ENCODE measurements at places on chromosomes 2 and 18.

DNA sequence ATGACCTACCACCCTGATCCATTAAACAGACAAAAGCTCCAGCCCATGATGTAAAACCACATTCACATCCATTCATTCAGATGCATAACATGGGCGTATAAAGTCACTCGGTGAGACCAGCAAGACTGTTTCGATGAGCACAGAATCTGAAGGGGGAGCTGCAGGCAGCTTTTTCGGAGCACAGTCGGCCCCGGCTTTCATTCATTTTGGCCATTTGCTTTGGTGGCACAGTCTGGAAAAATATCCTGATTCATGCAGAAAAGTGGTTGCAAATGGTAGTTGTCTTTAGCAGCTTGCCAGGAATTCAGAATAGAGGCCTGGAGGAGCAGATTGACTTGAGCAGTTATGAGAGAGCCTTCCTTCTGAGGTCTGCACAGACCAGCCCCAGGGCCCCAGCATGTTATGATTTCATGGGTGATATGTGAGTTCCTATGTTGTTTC lies 11.2 kb downstream of the ARID5A start:
- no peak for DNase-seq

DNA sequence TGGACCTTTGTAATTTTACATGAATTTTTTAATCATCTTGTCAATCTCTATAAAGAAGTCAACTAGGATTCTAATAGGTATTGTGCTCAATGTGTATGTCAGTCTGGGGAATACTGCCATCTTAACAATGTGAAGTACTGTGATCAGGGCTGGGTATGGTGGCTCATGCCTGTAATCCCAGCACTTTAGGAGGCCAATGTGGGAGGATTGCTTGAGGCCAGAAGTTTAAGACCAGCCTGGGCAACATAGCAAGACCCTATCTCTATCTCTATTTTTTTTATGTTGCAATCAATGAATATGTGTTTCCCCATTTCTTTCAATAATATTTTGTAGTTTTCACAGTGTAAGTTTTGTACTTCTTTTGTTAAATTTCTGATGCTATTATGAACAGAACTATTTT lies 185.0 kb downstream of the DYM start:
- no peak for DNase-seq

- no peak for DNase-seq
Observed at GRCh38 chr2:28895189-28895893, 874 bp downstream of the WDR43 start.

GRCh38 chr2:3307236-3307635 lies 70.4 kb downstream of the EIPR1 start:
- DNase-seq, result no peak

GRCh38 chr2:114001937-114002336 lies 112.0 kb downstream of the ACTR3 start:
- no peak for DNase-seq

GRCh38 chr18:1965541-1965940 lies 605.8 kb downstream of the METTL4 start:
- DNase-seq, result no peak

DNA sequence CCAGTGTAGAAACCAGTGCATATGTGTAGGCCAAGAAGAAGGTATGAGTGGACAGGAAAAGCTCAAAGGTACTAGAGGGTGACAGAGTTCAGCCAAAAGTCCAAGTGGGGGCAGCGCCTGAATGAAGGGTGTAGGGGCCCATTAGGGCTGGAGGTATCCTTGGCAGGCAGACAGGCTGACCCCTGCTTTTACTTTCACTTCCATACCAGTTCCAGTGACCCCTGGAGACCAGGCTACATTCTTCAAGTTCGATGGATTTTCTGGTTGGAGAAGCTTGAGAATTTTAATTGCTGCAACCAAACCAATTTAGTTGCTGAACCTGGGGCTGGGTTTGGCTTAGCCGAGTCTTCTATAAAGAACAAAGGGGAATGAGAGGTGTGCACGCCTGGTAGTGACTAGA lies 42.3 kb upstream of the MRPL33 start:
- DNase-seq, result no peak

GRCh38 chr2:50535971-50536759 lies 495.8 kb downstream of the NRXN1 start:
- DNase-seq, result no peak

DNA sequence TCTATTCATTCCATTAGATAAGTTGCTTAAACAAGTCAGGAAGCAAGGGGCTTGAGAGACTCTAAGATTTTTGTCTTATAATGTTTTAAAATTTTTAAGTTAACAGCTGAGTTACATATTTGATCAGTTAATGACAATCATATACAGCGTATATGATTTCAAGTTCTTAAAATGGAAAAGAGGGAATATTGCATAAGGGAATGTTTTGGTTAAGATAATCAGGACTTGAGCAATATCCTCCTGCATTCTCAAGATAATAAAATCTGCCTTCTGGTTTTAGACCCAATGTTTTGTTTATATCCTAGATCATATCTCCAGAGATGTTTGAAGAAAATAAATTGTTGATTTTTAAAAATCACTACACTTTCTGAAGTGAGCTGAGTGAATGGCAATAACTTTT lies 13.4 kb upstream of the DYNC1I2 start:
- no peak for DNase-seq

- no peak for DNase-seq
Observed at GRCh38 chr2:239726631-239727181, 298.4 kb downstream of the NDUFA10 start.

DNA sequence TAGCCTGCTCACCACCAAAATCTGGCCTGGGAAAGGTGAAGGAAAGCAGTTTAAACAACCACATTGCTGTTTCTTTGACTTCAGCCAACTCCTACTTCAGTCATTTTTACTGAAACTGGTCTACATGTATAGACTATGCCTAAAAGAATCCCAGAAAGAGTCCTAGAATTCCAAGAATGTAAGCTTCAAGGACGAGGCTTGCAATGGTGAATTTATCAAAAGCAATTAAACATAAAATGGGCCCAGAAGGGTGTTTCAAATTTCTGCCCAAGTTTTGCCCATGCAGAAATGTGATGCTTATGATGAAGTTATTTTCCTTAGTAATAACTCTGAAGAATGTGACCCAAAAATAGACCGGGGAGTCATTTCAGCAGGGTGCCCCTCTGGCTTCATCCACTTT lies 16.6 kb downstream of the EN1 start:
- no peak for DNase-seq

DNA sequence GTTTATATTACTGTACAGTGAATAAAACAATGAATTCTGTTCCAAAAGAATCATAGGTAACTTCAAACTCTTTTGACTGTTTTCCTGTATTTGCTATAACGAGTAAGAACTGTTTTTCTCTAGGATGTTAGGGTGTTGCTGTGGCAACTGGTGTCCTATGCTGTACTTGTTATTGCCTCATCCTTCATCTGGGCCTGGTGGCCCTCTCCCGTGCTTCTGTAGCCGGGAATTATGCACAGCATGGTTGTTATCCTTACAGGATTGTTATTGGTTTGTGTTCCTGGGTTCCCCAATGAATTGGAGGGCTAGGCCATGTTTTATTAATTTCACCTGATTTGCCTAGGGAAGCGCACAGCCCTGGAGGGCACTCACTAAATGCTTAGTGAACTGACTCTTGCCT lies 279.2 kb downstream of the PTPRM start:
- DNase-seq, result no peak

- DNase-seq, result no peak
Observed at GRCh38 chr2:40401896-40402295, 50.0 kb downstream of the SLC8A1 start.

GRCh38 chr18:5895876-5896740 lies 786 bp upstream of the TMEM200C start:
- no peak for DNase-seq

- no peak for DNase-seq
Observed at GRCh38 chr2:131035112-131035825, 58.0 kb downstream of the FAM168B start.

GRCh38 chr2:10427618-10427949 lies 20.5 kb downstream of the ODC1 start:
- DNase-seq, result no peak

DNA sequence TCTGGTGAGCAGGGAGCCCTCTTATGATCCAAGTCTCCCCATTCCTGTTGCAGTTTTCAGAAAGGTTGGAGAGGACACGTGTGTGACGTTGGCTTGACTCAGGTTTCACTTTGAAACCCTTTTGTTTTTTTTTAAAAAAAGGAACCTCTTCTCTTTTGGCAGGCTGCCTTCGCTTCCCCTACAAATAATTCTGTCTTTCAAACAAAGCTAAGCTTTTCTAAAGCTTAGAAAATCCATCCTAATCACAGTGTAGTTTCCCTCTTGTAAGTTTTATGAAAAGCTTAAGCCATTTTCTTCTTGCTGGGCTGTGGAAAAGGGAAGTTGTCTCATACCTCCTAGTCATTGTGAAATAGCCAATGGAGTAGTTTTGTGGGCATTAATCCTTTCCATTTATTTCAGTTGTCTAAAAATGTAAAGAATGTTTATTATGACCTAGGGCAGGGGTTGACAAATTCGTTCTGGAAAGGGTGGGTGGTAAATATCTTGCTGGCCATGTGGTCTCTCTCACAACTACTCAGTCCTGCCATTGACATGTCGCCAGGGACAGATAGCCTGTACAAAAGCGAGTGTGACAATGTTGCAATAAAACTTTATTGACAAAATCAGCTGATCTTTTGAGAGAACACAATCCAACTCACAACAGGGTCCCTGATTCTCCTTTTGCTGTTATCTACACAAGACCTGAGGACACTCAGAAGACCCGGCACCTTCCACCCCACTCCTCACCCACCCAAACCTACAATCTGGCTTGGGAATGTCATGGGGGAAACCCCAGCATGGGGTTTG lies 878.8 kb downstream of the RNF144A start:
- DNase-seq, result no peak

GRCh38 chr2:47160660-47161059 lies 5.6 kb upstream of the STPG4 start:
- DNase-seq, result no peak

DNA sequence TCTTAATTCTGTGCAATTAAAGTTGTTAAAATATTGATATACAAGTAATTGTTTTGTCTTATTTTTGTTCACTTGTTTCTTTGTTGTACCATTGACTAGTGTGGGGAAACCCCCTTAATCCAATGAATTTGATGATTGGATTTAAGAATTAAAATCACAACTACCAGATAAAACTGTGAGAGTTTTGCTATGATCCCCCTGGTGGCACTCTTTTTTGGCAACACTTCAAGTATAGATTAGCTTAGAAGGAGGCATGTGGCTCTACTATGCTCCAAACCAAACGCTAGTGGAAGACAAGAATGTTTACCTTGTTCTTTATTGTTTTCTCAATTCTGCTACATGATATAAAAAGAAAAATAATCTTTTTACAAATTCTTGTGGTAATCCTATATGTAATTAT lies 477.8 kb upstream of the ETAA1 start:
- DNase-seq, result no peak

- no peak for DNase-seq
Observed at GRCh38 chr2:201769666-201770373, 10.9 kb downstream of the ALS2 start.

GRCh38 chr18:75265872-75266271 lies 55.3 kb downstream of the TSHZ1 start:
- no peak for DNase-seq

DNA sequence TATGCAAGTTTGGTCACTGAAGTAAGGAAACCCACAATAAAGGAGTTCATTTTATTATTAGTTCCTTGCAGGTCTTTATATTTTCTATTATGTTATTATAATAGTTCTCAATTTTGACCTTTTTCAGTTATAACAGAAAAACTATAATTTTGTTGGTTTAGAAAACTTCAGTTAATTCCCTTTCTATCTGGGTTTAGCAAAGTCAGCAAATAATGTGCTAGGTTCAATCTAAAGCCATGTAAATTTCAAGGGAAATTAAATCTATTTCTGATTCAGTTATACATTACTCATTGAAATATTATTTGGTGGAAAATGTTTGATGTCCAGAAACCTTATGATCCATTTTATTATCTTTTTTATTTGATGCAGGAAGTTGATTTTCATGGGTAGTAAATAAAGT lies 43.7 kb downstream of the MYL1 start:
- DNase-seq, result no peak
